Glomerular endothelial cell (primary cell): ENCODE measurements at places on chromosomes 2 and 18.

- no peak for DNase-seq
Measured at GRCh38 chr18:394987-395362, 105.5 kb downstream of the COLEC12 start.

DNA sequence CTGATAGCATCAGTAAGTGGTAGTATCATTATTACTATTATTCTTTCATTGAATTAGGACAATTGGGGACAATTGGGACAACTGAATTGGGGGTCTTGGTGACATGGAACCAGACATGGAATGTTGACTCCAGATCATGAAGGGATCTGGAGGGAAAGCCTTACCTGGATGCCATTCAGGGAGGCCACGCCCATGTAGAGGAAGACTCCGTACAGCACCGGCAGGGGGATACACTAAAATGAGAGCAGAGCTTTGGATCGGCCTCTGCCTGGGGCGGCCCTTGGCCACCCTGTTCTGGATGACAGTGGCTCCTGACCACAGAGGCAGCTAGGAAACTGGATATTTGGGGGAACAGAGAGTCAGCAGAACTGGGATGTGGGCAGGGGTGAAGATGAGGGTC is 29.2 kb downstream of the MTHFD2 start:
- no peak for DNase-seq

- DNase-seq = no peak
Measured at GRCh38 chr2:1143129-1143528, 192.5 kb downstream of the SNTG2 start.

- DNase-seq = no peak
Measured at GRCh38 chr2:109172556-109173105, 43.6 kb downstream of the SH3RF3 start.

- DNase-seq = no peak
Measured at GRCh38 chr2:69514819-69515218, 77.6 kb upstream of the NFU1 start.

GRCh38 chr2:162297925-162298552 is 20.4 kb downstream of the IFIH1 start:
- DNase-seq = peak; percentile 72

DNA sequence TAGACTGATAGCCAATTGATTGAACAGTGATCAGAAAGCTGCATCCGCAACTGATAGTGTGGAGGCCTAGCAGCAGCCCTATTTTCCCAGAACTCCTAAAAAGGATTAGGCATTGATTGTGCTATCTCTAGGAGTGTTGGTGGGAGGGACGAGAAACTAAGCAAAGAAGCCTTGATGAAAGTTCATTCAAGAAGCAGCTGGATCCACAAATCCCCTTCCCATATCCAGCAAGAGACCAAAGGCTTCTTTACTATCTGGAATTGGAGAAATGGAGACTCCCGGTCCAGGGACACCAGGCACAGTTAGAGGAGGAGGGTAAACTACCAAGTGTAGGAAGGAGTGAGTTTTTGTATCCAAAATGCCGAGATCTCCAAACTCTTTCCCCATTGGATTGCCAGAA is 151.5 kb downstream of the ALK start:
- no peak for DNase-seq

DNA sequence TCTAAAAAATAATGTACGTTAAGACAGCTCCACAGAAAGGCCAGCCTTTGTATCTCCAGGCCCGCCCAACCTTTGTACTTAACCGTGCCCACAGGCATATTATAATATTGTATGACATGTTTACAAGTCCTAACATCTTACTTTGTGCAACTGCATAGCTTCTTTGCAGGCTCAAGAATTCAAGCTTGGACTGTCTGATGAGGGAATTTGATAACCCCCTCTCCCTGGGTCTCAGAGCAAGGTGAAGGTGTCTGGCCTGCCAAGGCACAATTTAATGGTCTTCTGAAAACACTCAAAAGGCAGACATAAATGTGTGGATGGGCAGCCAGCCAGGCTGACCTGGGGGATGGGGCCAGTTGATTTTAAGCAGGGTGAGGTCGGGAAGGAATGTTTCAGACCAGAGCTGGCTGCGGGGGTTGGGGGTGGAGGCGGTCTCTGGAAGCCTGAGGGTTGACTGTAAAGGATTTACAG is 732.7 kb upstream of the FANCL start:
- DNase-seq = no peak

DNA sequence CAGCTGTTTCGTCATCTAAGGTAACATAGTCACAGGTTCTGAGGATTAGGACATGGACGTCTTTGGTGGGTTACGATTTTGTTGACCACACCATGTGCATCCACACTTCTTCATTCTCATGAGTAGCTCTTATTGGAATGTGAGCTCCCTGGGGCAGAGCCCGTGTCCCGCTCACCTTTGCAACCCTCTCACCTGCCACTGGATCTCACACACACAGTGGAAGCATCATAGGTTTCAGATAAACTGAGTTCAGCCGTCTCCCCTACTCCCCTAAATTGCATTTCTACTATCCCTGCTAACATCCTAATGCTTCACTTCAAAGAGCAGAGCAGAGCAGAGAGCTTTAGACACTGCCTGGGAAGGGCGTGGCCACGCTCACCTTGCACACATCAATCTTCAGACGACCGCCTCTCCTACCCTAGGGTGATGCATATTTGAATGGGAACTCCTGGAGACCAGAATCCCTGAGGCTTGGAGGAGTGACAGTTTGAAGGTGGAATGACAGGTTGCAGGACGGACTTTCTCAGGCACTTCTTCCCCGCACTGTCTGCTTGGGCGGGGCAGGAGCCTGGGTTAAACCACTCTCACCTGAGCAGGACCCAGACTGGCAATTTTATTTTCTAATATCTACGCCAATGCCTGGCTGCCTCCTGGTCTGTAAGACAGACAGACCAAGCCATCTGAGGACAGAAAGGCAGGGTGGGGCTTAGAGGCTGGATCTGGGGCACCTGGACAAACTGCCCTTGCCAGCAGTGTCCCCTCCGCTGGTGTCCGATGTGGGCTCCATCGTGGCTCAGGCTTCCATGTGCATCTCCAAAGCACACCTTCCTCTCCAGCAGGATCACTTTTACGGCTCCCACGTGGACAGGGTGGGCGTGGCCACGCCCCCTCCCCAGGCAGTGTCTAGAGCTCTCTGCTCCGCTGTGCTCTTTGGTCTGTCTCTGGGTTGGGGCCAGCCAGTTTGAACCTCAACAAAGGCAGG is 229.5 kb upstream of the COPS8 start:
- DNase-seq = no peak

- no peak for DNase-seq
Measured at GRCh38 chr18:69490072-69490471, 89.4 kb downstream of the DOK6 start.

DNA sequence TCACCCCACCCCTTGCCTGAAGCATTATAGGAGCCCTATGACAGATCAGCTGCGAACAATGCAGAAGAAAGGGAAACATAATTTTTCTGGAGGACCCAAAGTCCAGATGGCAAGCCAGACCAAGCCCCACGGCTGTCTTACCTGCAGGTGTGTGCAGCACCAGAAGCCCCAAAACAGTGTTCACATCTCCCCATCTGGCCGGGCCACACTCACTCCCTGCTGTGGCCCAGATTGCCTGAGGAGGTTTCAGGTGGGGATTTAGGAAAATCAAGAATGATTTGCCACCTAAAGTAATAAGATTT is 11.7 kb upstream of the STK17B start:
- DNase-seq = no peak

- no peak for DNase-seq
Measured at GRCh38 chr2:195269220-195269619, 387.8 kb upstream of the SLC39A10 start.

GRCh38 chr2:101150306-101151145 is 656 bp downstream of the TBC1D8 start:
- DNase-seq = no peak

- DNase-seq = no peak
Measured at GRCh38 chr18:13680612-13681011, 45.7 kb downstream of the FAM210A start.

- DNase-seq = no peak
Measured at GRCh38 chr2:219060821-219061791, at the start of gene IHH. IHH (minus strand) TSS chr2:219060921; CDS start chr2:219060467, 454 bp downstream.

GRCh38 chr2:124480958-124481357 is 455.9 kb downstream of the CNTNAP5 start:
- DNase-seq = no peak

GRCh38 chr18:67108894-67109293 is 407.6 kb downstream of the DSEL start:
- DNase-seq = no peak

DNA sequence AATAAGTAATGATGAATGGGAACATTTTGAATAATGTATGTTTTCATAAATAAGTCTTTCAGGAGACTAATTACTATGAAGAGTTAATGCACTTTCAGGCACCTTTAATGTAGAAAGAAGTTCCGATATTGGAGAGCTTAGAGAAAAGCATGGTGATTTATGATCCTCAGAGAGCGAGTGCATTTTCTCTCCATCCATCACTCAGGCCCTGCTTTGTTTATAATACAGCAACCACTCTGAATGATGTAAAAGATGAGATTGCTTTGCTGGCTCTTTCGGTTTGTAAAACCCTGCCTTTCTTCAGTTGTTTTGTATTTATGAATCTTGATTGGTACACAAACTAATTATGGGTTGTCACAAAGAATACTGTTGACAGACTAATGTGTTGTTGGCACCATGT is 132.0 kb downstream of the NYAP2 start:
- no peak for DNase-seq

- no peak for DNase-seq
Measured at GRCh38 chr2:207048416-207048815, 109.1 kb downstream of the CPO start.

- no peak for DNase-seq
Measured at GRCh38 chr2:177586154-177586553, 193.6 kb downstream of the AGPS start.

GRCh38 chr2:220891405-220891804 is 680.7 kb downstream of the EPHA4 start:
- no peak for DNase-seq

DNA sequence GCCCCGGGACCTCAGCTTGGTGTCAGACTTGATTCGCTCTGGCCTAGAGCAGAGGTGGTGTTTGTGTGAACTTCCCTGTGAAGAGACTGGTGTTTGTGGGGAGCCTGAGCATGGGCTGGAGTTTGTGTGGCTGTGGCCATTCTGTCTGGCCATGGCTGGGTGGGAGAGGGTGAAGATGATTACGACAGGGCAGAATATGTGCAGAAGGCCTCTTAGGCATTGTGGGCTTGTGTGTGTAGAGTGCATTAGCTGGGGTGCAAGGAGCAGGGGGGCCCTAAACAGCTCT is 10.5 kb downstream of the OBSL1 start:
- no peak for DNase-seq

DNA sequence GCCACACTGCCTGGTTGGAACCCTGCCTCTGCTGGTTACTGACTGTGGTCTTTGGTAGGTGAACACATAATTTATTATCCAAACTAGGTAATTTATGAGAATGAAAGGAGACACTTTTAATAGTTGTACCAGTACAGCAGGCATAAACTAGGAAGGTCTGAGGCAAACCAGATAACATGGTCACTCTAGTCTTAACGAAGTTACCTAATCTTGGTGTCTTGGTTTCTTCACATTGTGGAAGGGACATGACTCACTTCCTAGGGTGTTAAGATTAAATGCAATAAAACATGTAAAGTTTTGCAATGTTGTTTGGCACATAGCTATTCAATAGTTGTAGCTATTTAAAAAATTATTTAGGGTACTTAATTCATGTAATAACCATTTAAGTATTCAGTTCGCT is 23.3 kb downstream of the SPTBN1 start:
- DNase-seq = no peak

DNA sequence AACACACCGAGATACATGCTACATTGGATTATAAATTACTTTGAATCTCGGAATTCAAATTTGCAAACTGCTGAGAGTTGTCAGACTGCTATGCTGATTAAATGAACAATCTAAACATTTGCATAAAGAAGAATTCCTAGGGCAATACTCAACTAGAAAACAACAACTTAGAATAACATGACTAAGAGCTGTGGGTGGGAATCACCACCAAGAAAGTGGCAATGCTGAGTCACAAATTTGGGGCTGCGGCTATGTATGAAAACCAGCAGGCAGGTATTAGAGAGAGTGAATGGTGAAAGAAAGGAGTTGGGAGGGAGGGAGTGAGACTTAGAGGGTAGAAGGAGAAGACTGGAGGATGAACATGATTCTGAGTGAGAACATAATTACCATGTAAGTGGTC is 559.5 kb downstream of the PIK3C3 start:
- DNase-seq = no peak

GRCh38 chr2:221077251-221077650 is 494.9 kb downstream of the EPHA4 start:
- DNase-seq = no peak

GRCh38 chr2:60880643-60881046 is 729 bp upstream of the REL start:
- DNase-seq = no peak

DNA sequence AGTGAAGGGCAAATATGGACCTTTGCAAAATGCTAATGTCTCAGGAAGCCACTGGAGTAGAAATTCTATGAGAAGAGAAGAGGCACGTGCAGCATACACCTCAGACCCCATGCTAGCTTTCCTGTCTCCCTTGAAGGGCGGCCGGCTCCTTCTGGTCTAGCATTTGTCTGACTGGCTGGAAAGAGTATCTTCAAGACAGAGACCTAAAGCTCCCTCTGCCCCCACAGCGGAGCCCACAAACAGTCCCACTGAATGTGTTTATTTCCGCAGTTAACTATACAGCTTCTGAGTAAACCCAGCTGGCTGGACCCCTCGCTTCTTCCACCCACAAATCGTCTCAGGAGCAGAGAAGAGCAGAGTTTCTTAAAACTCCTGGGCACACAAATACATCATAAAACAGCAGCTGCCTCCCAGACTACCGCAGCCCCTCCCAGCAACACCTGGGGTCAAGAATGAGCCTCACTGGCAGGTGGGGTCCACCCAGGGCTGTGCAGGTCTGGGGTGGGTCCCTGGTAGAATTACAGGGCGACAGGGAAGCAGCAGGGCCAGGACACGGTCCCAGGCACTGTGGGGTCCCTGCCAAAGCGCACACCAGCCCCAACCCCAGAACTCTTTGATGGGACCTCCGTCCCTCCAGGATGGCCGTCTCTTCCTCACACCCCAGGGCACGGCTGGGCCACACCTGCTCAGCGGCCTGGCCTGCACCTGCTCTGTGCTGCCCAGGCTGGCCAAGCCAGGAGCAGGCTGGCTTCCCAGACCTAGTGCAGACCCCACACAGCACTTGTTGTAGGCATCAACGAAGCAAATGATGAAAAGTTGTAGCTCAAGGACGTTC is 103.8 kb downstream of the PXDN start:
- DNase-seq = no peak

- DNase-seq = no peak
Measured at GRCh38 chr18:13796515-13796914, 27.4 kb upstream of the MC5R start.

GRCh38 chr2:111995148-111995547 is 59.9 kb upstream of the TMEM87B start:
- DNase-seq = no peak
